Stimulated activated naive CD4-positive, alpha-beta T cell treated with Interleukin-2 at 50 U/mL for 16 hours (primary cell): ENCODE measurements at places on chromosomes 4 and X.

GRCh38 chr4:172393220-172393619 is 580.0 kb downstream of the GALNTL6 start:
- DNase-seq = no peak

DNA sequence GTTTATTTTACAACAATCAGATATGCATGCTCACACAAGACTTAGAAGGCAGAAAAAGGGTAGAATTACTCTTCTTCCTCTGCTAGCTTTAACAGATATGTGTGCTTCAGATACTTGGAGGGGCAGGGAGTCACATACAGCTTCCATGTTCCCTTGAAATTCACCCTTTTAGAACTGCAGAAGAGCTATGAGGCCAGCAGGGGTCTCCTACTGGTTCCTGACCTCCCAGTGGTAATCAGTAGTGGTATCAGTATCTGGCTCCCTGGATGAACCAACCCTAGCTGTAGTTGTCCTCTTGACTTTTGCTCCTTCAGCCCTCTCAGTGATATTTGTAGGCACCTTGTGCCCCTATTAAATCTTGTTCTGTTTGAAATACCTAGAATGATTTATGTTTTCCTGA is 81.5 kb downstream of the RCHY1 start:
- no peak for DNase-seq

DNA sequence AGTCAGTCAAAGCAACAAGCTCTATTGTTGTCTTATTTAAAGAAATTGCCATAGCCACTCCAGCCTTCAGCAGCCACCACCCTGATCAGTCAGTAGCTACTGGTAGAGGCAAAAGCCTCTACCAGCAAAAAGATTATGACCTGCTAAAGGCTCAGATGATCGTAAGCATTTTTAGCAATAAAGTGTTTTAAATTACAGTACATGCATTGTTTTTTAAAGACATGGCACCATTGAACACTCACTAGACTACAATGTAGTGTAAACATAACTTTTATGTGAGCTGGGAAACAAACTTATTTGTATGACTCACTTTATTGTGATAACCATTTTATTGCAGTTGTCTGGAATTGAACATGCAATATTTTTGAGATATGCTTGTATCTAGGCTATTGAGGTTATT is 32.3 kb upstream of the DYNLT3 start:
- no peak for DNase-seq

- no peak for DNase-seq
These were observed 21.5 kb downstream of the ARSJ start for GRCh38 chr4:113957956-113958355.

DNA sequence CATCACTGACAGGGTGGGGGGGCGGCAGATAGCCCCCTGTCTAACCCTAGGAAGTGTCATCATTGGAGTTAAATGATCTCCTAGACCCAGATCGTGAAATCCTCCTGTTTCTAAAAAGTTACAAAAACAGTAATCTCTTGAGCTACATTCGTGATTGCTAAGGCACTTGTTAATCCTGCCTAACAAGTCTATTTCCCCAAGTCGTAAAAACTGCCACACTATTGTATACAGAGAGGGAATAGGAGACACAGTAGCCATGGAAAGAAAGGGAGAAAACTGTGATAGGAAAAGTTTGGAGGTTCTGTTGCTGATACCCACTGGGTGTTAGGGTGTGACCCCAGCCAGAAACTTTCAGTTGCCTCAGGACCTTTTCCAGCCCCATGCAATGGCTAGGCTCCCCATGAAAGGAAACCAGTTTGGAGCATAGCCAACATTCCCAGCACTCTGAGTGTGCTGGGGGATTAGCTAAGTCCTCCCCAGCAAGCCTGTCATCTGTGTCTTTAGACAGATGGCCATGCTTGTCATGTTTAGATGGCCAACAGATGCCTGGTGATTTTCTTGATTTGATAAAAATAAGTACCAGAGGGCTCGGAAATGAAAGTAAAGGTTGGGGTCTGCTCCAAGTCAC is 63.3 kb upstream of the ANXA10 start:
- no peak for DNase-seq

DNA sequence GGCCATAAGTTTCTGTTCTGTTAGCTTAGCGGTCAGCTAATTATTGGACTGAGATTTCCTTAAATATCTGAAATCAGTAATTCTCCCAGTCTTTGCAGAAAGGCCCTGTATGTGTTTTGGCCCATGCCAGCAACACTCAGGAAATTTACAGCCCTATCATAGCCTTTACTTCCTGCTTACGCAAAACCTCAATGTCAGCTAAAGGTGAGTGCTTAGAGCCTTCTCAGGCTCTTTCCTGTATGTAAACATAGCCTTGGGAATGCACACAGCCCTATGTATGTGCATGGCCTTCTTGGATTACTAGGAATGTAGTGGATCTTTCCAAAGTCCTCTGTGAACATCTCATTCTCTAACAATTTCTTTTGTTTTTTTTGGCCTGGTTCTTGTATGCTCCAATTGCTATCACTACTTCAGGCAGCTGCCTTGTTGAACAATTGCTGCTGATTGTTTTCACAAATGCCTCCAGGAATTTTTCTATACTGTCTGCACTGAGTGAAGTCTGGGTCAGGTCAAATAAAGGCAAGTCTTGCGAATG is 200.0 kb downstream of the PPP1R2C start:
- DNase-seq = no peak

DNA sequence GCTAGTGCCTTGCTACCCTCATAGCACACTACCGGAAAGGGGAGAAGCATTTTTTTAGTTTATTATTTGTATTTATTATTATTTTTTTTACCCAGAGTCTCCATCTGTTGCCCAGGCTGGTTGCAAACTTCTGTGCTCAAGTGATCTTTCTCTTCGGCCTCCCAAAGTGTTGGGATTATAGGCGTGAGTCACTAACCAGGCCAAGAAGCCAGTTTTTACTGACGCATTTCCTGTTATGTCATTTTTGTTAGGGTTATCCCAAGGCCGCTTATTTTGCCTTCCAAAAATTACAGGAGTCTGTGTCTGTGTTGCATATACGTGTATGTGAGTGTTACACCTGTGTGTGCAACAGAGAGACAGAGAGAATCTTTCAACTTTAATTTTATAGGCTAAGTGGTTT is 404.5 kb downstream of the GBA3 start:
- DNase-seq = no peak

DNA sequence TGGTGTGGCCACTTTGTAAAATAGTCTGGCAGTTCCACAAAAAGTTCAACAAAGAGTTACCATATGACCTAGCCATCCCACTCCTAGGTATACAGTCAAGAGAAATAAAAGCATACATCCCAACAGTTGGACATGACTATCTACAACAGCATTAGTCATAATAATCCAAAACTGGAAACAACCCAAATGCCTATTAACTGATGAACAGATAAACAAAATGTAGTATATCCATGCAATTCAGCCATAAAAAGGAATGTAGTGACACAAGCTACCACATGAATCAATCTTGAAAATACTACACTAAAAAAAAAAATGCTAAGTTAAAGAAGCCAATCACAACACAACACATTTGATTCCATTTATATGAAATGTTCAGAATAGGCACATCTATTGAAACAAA is 16.1 kb downstream of the MED14 start:
- DNase-seq = no peak

- no peak for DNase-seq
These were observed 100.3 kb downstream of the SORBS2 start for GRCh38 chr4:185711726-185712125.

- DNase-seq = no peak
These were observed 80.9 kb downstream of the NKX6-1 start for GRCh38 chr4:84417997-84418709.

GRCh38 chr4:88382621-88383020 is 4.0 kb downstream of the HERC6 start:
- peak; percentile 60 for DNase-seq

- peak; percentile 14 for DNase-seq
These were observed 8.1 kb downstream of the MBNL3 start for GRCh38 chrX:132480581-132481203.

DNA sequence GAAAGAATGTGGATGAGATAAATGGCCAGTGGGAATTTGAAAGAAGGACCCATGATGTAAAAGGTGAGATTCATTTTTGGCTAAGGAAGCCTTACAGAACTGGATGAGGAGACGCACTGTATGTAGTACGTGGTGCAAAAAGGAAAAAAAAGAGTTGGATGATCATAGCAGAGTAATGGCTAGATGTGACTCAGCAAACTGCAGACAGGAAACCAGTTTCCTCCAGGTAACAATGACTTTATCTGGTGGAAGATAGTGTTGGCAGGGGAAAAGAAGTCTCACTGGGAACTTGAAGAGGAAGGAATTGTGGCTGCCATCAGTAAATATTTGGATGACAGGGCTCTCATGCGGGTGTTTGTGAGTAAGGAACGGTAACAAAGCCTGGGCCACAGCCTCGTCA is 243.2 kb downstream of the CPE start:
- DNase-seq = no peak

GRCh38 chrX:133812402-133812801 is 173.0 kb downstream of the GPC3 start:
- DNase-seq = no peak

- no peak for DNase-seq
These were observed 15.4 kb downstream of the FAM9C start for GRCh38 chrX:13028871-13029636.

- DNase-seq = no peak
These were observed 41.8 kb upstream of the AP1AR start for GRCh38 chr4:112189754-112190153.

- DNase-seq = no peak
These were observed 1009.8 kb upstream of the SLIT2 start for GRCh38 chr4:19241895-19242294.

DNA sequence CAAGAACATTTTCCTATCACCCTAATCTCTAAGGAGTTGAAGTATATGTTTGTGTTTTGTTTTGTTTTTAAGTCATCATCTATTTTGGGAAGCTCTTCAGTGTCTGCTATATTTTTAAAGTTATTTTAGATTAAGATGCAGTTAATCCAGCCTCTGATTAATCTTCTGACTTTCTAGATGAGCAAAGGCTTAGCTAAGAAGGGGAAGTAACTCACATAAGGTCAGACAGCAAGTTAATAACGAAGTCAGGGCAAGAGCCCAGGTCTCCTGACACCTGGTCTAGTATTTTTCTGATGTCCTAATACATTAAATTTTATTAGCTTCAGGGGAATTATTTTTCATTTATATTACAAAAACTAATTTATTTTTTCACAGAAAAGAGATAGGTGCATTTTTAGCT is 168.5 kb downstream of the SOWAHB start:
- no peak for DNase-seq

GRCh38 chr4:114038762-114039387 is 59.4 kb upstream of the ARSJ start:
- DNase-seq = no peak

- peak; percentile 4 for DNase-seq
These were observed 128.4 kb downstream of the REELD1 start for GRCh38 chr4:146342600-146343192.

DNA sequence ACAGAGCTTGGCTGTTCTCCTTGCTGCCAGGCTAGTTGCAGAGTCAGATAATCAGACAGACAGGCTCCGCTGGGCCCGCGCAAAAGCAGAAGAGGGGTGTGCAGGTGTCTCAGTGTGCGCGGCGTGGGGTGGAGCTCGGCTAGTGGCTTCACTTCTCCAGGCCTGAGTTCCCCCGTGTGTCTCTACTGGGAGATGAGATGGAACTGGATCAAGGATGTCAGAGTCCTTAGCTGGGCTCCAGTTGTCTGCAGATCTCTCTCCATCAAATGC is 21.1 kb downstream of the HTRA3 start:
- no peak for DNase-seq

DNA sequence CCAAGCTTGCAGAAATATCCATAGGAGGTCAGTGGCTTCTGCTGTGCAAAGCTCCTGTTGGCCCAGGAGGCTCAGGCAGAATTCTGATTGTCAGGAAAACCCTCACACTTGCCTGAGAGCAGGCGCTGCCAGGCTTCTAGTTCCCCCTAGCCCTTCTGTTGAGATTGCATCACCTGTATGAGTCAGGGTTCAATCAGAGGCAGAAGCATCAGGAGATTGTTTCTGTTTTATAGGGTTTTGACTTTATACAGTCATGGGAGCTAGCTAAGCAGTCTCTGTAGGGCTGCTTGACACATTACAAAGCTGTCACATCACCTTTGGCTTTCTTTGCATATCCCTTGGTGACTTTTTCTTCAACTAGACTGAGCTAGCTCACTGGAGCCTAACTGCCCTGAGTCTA is 27.8 kb downstream of the DIPK2B start:
- DNase-seq = no peak

DNA sequence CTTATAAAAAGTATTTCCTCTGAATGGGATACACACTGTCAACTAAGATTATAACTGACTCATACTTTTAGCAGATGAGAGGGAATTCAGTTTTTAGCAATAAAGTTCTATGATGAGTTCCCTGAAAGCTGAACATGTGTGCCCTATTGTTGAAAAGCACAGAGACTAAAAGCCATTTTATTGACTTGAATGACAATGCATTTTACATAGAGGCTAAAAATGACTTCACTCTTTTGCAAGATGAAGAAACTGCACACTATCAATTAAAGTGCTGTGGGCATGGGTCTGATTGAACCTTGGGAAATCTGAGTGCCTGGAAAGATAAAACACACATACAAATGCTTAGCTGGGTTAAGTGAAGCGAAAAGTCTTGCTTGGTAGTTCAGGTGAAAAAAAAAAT is 633.4 kb downstream of the PDHA2 start:
- DNase-seq = no peak

DNA sequence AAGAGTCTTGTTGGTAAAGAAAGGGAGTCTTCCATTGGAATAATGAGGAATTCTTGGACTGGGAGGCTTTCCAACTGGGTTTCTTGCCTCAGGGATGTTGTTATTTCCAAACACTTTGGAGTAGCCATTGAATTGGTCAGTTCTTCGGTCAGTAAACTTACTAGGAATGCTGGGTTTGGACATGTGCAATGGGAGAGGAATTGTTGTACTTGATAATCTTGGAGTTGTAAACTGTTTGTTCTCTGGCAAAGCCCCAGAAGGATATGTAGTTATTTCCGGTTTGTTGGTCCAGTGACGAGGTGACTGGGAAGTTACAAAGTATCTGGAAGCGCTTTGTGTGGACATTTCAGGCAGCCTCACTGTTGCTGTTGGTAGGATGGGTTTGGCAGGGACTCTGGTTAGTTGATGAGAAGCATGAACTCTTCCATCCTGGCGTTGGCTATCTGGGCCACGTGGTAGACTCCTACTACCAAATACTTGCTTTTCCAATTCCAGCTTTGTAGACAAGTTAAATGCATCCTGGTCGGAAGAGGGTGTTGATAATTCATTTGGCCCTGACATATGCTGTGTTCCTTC is 25.9 kb downstream of the MXRA5 start:
- no peak for DNase-seq
